A549 treated with DMSO at 1 μM for 4 hours (cell line): ENCODE measurements at places on chromosomes 7 and 10. TPM values are rescaled to one million over a fixed set of nuclear protein-coding genes. Genes with fewer than 3 reads are reported as not detected.

The TMEM72 gene
- total RNA-seq, result not detected in 5 replicates

The SH2D4B gene
- 0.02 to 0.08 TPM (median 0.06 TPM) in 3 of 5 replicates, not detected in the others for total RNA-seq

The HERC4 gene
- 48.1 to 81.0 TPM (median 63.8 TPM) in 5 replicates for total RNA-seq

The TBATA gene
- total RNA-seq, result not detected in 5 replicates

The LDB3 gene
- 0.02 to 0.08 TPM (median 0.06 TPM) in 5 replicates for total RNA-seq

The AQP1 gene
- total RNA-seq, result 0.41 to 0.88 TPM (median 0.44 TPM) in 5 replicates

The HTR5A gene
- not detected in 5 replicates for total RNA-seq

The OR2A14 gene
- total RNA-seq, result not detected in 5 replicates

The SPDYE11 gene
- not detected in 5 replicates for total RNA-seq

The CALHM1 gene
- total RNA-seq, result not detected in 5 replicates
